ENCODE measurements at places on chromosomes 1 and 21.

- DNase-seq = peak; percentile 66
Observed at GRCh38 chr1:201408176-201408833, 9.2 kb upstream of the LAD1 start.

DNA sequence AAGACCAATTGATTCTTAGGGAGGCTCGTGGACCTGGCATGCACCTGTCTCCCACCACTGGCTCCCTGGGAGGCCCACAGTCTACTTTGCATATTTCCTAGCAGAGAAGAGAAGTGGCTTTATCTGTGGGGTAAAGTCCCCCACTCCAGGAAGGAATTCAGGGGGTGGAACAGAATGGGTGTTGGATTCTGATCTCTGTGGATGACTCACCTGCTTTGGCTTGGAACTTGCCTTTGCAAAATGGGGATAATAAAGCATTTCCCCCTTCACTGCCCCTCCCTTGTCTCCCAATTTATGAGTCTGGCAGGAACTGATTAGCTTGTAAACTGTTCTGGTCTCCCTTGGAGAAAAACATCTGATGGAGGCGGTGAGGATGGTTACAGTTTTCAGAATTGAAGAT, 21.2 kb upstream of the OTUD3 start:
- DNase-seq = no peak

DNA sequence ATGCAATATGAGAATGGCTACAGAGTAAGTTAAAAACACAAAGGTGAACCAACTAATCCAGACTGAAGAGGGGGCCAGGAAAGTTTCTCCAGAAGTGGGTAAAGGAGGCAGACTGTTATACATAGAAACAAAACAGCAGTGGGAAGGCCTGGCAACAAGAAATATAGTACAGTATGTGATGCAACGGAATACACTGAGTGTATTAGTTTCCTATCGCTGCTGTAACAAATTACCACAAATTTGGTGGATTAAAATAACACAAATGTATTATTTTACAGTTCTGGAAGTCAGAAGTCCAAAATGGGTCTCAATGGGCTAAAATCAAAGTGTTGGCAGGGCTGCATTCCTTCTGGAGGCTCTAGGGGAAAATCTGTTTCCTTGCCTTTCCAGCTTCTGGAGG, 95.2 kb downstream of the ZSWIM5 start:
- no peak for DNase-seq

GRCh38 chr21:42496839-42497202, 797 bp upstream of the RSPH1 start:
- DNase-seq = no peak

DNA sequence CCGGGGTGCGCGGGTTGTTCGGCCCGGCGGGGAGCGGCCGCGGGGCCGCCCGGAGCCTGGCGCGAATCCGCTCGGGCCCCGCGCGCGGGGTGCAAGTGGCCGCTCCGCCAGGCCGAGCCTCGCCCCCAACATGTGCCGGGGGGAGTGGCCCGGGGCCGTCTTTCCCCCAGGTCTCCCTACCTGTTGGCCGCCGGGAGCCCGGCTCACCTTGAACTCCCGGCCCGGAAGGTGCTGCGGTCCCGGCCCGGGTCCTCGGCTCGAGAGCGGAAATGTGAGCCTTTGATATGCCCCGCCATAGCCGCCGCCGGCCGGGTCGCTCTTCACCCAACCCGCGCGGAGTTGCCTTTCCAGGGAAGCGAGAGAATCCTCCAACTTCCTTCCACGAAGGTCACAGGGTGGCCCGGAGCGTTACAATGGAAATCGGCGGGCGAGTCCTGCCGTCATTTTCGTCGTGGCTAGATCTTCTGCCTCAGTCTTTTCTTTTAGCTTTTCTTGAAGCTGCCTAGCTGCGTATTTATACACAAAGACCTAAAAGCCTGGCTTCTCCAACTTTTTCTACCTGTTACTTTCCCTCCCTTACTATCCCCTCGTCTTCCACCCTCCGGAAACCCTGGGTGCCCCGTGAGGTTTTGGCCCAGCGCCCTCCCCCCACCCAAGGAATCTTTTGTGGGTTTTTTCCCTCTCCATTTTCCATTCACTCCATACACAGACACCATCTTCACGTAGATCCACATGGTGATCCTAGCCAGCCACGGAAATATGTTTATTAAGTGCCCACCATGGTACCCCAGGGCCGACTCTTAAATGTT, 867 bp downstream of the PTGFRN start:
- DNase-seq = no peak

- DNase-seq = no peak
Observed at GRCh38 chr1:43969416-43969745, 429 bp upstream of the DPH2 start.

DNA sequence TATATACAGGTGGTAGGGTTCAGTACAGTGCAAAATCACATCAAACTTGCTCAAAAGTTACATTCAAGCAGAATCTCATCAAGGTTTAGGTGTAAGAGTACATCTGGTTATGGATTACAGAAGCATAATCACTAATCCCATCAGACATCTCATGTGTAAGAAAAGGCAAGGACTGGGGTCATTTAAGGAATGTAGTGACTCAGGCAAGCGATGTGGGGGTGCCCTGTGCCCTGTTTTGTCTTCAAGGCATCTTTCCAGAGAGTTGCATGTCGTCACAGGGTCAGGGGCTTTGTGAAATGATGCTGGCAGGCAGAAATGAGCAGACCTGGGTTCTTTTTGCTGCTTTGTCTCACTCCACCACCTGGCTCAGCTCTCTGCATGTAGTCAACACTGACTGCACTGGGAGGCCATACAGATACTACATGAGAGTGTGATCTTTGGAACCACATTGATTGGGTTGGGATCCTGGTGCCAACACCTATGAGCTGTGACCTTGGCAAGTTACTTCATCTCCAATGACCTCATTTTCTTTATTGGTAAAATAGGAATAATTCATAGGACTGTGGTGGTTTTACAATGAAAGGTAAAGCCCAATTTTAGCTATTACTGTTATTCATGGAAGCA, 8.2 kb upstream of the HHIPL2 start:
- no peak for DNase-seq

- no peak for DNase-seq
Observed at GRCh38 chr1:168206111-168206510, 19.7 kb upstream of the SFT2D2 start.

GRCh38 chr1:182147136-182147820, 85.8 kb upstream of the ZNF648 start:
- no peak for DNase-seq

- no peak for DNase-seq
Observed at GRCh38 chr1:203017692-203018091, 8.6 kb upstream of the PPFIA4 start.

DNA sequence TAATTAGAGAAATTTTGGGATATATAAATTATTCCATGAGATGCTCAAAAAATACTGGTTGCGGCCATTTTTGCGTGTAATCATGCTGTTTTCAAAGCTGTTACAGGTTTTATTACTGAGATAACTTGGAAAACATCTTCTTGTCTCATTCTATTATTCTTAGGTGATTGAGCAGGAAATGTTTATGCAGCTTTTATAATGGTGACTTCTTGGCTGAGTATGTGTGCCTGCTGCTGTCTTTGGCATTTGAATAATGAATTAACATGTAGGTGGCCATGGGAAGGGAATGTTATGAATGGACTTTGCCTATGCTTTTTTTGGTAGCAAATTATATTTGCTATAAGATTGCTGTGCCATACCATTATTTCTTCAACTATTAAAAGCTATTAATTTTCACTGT, 52.5 kb downstream of the RASAL2 start:
- no peak for DNase-seq

- peak; percentile 25 for DNase-seq
Observed at GRCh38 chr1:85464497-85465098, 361 bp downstream of the DDAH1 start.

DNA sequence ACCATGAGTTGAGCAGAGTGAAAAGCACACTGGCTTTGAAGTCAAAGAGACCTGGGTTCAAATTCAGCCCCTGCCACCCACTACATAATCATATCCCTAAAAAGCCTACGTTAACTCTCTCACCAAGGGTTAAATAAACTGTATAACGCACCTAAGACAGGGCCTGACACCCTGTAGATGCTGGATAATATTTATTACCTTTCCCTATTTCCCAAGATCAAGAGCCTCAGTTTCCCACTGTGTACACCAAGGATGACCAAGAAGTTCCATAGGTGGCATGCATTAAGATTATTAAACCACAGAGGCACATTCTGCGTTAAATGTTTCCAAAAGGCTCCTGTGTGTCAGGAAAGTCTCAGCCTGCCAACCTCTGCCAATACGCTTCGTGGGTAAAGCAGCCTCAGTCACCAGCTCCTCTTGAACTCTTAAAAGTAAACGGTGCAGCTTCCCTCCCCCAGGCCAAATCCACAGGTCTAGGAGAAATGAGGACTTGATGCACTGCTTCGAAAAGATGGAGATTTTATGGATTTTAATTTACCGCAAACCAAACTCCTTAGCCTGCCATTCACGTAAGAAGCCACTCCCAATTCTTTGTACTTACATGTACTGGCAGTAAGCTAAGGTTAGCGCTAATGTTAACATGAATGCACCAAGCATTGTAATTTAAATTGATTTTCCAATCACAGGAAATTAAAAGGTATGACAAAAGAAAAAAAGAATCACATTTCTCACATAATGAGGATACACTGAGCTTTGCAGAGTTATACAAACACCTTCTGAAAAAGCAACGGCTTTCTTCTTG, 2.6 kb downstream of the USP24 start:
- DNase-seq = peak; percentile 89

- DNase-seq = no peak
Observed at GRCh38 chr1:172638249-172638648, 20.7 kb upstream of the FASLG start.

- no peak for DNase-seq
Observed at GRCh38 chr1:214957330-214958137, 125.0 kb upstream of the KCNK2 start.

DNA sequence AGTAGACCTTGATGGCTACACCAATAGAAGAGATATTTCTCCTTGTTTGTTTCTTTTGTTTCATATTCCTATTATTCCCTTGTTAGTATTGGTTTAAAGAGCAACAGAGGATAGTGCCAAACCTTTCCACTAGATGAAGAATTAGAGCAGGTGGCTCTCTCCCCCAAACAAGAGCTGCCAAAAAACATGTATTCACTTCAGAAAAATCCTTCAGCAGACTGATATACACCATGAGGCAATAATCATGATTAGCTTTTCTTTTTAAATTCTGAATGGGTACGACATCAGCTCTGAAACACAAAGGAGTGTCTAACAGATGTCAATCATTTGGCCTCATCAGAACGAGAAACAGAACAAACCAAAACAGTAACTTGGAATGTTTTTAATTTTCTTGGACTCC, 67.3 kb upstream of the MAP10 start:
- DNase-seq = no peak

Measured in NCI-H2029 treated with DMSO at 0.1 percent for 48 hours (cell line).